HS-5 (cell line): ENCODE measurements at places on chromosomes 6 and 20.
A peak's percentile ranks its signal among the peaks of the same experiment; 100 is the strongest.

- DNase-seq = no peak
These were observed 68.9 kb upstream of the TULP1 start for GRCh38 chr6:35581633-35582032.

- no peak for DNase-seq
These were observed 91.6 kb upstream of the RIPOR2 start for GRCh38 chr6:25027221-25027916.

DNA sequence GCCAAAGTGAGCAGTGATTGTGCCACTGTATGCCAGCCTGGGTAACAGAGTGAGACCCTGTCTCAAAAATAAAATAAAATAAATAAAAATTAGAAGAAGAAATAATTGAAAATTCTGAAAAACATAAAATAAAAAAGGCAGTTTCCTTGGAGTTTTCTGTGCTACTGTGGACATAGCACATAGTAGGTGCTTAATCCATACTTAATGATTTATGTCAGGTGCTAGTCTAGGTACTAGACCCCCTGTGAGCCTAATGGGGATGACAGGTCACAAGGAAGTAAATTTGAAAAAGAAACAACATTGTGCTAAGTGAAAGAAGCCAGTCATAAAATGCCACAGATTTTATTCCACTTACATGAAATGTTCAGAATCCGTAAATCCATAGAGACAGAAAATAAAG, 9.2 kb upstream of the SLC9A8 start:
- DNase-seq = no peak

- no peak for DNase-seq
These were observed 6.1 kb upstream of the SFT2D1 start for GRCh38 chr6:166348305-166348949.

- peak; percentile 78 for DNase-seq
These were observed 6.2 kb upstream of the RBCK1 start for GRCh38 chr20:401682-402495.

- peak; percentile 41 for DNase-seq
These were observed 41.9 kb upstream of the LRRC1 start for GRCh38 chr6:53752856-53753255.

GRCh38 chr6:170450916-170451761, 102.0 kb downstream of the PSMB1 start:
- DNase-seq = no peak

DNA sequence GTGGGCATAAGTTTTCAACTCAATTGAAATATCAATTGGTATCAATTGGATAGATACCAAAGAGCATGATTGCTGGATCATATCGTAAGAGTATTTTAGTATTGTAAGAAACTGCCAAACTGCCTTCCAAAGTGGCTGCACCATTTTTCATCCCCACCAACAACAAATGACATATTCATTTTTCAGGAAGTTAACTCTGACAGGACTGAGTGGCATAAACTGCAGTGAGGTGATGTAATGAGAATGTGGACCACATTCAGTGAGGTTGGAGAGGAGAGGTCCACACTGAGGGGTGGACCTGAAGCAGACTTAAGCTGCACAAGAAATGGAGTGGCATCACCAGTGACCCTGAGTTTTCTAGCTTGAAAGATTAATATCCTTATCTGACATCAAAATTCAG, 11.6 kb upstream of the CALHM6 start:
- no peak for DNase-seq

GRCh38 chr20:31515775-31516107, 1.5 kb downstream of the HM13 start:
- no peak for DNase-seq
